ENCODE measurements at places on chromosomes 13 and 19. TPM values are rescaled to one million over a fixed set of nuclear protein-coding genes. Genes with fewer than 3 reads are reported as not detected.

GRCh38 chr13:83879431-83880171, 2.7 kb downstream of the SLITRK1 start:
- ATAC-seq, result no peak

GRCh38 chr19:45884682-45885555, 1.0 kb downstream of the IRF2BP1 start:
- peak; percentile 5 for ATAC-seq

DNA sequence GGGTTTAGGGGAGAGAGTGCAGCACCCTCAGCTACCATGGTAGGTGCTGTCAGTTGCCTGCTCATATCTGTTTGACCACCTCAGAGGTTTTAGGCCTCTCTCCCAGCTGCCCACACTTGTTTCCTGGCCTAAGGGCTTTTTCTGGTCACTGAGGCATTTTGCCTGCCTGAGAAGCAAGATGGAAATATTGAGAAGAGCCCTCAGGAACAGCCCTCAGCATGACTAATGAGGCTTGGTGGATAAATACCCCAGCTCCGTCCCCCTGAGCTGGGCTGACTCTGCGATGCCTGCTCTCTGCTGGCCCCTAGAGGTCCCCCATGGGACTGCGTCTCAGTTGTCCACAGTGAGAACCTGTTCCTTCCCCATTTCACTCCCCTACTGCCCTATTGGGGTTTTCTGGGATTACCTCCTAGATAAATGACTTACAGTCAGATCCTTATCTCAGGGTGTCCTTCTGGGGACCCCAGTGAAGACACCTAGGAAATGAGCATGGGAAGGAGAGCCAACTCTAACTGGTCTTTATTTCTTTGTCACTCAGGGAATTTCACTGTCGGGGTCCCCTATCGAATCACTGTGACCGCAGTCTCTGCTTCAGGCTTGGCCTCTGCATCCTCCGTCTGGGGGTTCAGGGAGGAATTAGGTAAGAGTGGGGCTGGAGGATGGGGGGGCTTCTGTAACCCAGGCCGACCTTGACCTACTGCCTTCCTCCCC, 13.3 kb downstream of the PALM3 start:
- peak; percentile 73 for ATAC-seq

ZNF471 gene
- total RNA-seq, result 2.0 TPM

DNA sequence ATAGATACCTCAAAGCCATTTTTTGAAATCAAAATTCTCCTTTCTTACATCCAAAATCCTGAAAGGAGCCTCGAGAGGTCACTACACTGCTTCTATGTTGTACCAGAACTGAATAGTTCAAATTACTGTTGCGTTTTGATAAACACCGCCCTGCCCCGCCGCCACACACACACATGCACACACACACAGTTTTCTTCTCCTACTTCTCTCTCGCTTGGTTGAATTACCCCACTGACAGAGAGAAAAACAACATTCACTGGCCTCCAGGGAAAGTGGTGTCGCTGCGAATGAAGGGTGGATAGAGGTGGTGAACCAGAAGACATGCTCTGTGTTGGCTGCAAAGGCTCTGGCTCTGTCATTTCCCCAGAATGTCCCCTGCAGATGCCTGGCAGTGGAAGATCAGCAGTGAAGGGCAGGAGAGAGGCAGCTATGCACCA, 183.4 kb upstream of the RFC3 start:
- peak; percentile 25 for ATAC-seq

- no peak for ATAC-seq
Observed at GRCh38 chr13:43359536-43359935, 336.1 kb downstream of the DNAJC15 start.

CEACAM8 gene
- not detected for total RNA-seq

ACER1 gene
- 1.8 TPM for total RNA-seq

DNA sequence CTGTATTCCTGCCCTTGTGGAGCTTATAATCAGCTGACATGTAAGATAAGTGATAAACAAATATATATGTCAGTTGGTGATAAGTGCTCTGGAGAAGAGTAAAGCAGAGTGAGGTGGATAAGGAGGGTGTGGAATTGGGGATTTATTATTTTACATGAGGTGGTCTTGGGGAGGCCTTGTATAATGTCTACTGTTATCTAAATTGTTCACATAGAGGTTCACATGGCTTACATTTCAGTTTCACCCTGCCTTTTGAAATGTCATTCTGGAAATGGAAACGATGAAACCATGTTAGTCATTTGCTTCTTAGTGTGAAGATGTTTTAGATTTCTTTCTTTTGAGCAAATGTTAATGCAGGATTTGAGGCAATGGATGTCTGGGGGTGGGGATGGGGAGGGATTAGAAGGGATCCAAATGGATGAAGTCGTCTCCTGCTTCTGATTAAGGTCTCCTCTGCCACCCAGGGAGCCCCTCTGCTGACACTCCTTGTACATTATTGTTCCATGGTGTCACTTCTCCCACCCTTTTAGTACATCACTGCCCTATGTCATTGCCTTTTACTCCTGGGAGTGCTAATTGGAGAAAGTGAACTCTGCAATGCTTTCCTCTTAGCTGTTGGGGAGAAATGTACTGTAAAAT, 14.0 kb downstream of the B3GLCT start:
- no peak for ATAC-seq

NALCN gene
- not detected for total RNA-seq

RFXAP gene
- 2.6 TPM for total RNA-seq

DNA sequence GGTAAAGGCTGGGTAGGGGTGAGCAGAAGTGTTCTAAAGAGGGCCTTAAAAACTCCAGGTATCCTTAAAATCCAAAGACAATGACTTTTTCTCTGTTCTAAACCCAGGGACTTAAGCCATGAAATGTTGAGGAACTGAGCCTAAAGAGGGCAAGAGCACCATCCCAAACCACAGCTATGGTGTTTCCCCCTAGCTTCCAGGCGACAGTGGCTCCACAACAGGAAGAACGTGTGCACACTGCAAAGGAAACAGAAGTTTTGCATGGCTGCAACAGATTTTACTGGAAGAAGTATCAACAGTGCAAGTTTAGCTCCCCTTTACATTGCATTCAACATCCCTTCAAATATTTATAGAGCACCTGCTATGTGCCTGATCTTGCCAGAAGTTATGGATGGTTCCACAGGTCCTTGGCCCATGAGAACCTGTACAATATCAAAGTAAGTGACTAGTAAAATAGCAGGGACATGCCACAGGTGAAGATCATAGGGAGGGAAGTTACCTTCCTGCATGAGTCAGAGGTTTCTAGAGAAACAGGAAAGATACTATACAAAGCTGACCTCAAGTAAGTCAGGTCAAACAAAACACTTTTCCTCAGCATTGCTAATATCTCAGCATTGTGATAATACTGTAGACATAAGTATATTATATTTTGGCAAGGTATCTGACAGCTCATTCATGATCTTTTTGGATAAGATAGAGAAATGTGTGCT, 8.4 kb upstream of the KCTD12 start:
- ATAC-seq, result peak; percentile 91

- ATAC-seq, result no peak
Observed at GRCh38 chr13:45889590-45890243, 38.2 kb upstream of the SIAH3 start.

ACP5 gene
- 34.6 TPM for total RNA-seq

DNA sequence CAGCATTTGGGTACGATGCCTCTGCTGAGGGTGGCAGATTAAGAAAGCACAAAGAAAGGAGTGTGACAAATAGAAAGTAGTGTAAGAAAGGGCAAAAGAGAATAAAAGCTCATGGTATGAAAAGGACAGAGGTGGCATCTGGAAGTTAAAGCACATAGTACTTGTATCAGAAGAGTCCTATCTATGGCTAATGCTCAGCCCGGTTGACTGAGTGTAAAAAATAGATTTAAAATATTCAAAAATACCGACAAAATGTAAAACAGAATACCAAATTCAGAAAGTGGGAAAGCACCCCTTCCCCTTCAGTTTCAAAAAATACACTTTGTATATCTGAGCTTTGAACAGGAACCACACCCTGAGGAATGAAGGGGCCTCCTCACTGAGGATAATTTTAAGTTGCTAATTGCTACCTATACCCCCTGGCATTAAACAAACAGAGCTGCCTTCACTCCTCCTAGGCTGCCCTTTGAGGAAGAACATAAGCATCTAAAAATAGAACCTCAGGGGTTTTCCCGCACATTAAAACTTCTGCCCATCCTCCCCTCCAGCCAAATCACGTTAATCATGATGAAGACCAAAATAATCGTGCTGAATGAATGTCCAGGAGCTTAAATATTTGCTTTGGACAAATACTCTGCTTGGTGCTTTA, 43.3 kb downstream of the DLEU7 start:
- no peak for ATAC-seq

DNA sequence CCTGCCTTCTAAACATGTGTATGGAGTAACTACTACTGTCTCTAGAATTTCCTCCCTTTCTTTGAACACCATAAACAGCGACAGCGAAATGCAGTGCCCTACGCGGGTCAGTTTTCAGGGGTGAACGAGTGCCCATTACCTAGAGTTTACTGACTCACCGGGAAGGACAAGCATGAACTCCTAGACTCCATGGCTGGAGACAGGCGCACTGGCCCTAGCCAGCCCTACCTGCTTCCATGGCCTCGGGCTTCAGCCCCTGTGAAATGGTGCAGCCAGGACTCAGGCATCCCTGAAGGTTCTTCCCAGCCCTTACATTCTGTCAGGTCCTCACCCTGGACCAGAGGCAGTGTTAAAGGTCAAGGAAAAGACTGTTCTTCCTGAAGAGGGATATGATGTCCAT, 8.5 kb downstream of the RANBP3 start:
- no peak for ATAC-seq

KRTDAP gene
- 338 TPM for total RNA-seq

DNA sequence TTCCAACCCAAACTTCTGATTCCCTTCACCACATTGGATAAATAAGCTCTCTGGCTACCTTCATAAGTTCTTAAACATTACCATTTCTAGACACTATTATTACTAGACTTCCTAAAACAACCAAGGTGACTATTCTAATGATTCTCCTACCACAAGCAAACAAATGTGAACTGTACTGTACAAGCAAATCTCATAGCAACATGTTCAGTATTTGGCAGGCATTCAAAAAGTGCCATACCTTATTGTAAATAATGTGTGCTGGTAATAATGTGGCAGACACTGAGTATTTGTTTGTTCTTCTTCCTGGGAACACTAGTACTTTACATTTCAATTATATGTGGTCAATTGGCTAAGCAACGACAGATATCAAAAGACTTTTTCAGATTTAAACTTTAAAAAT, 986.0 kb upstream of the SPRY2 start:
- no peak for ATAC-seq

GPATCH1 gene
- 3.9 TPM for total RNA-seq

DNA sequence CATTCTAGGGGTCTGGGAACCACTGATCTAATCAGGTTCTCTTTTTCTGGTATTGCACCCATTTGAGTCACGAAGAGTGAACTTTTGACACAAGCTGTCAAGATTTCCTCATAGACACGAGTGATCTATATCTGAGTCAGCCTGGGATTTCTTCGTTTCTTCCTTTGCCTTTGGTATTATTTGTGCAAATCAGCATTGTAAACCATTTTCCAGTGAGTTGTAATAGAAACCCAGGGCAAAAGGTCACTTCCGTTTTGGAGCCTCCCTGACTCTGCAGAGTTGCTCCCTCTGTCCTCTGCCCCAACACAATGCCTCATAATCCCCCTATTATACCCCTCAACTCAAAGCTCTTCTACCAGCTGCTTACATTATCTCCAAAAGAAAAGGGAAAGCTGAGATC, 615.1 kb downstream of the EFNB2 start:
- ATAC-seq, result peak; percentile 86

URAD gene
- total RNA-seq, result not detected

DNA sequence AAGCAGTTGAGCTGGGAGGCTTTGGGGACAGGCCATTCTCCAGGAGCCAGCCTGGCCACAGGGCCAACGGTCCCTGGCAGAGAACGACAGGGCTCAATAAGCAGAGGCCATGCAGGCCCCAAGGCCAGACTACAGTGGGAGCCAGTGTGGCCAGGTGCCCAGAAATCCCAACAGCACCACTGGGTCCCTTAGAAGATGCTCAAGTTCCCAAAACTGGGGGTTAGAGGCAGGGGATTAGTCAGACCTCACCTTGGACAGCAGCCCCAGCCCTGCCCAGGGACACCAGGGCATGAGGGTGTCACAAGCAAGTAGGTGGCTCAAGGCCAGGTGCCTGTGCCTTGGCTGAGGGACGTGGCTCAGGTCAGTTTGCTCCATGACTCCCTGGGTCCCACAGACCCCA, 12.8 kb downstream of the SCGB2B2 start:
- no peak for ATAC-seq

DNA sequence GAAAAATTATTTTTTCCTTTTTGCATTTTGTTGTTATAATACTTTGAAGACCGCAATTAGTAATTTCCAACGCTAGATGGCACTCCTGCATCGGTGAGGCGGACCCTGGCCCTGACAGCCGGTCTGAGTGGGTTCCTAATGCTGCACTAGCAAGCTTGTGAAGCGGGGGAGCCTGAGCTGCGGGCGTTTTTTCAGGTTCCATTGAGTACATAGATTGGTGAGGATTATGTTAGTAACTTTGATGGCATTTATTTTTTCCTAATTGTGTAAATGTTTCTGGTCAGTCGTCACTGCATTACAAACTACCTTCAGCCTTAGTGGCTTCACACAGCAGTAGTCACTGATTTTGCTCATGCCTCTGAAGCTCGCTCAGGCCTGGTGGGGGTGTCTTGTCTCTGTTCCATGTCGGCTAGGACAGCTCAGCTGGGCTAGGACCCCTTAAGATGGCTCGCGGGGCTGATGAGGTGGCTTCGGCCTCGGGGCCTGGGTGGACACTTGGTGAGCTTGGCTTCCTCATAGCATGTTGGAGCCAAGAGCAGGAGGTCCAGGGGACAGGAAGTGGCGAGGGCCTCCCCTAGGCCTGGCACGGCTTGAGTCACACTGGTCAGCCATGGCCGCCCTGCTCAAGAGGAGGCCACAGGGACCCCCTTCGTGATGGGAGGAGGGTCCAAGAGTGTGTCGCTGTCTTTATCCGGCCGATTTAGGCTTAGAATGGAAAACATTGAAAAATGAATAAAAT, 25.0 kb downstream of the ERCC5 start:
- peak; percentile 58 for ATAC-seq

DNA sequence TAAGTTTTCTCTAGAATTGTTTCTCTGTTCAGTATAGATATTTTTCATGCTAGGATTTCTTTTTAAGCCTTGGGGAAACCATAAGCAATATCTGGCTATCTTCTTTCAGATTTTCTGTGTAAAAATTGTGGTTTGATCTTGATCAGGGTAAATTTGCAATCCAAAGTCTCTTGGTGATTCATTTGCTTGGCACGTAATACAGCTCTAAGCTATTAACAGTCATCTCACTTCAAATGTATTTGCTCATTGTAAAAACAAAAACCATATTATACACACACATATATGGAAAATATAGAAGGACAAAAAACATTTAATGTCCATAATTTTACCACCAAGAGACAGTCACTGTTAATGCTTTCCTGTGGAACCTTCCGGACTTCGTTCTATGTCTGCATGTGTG, 191.0 kb downstream of the SHISA2 start:
- no peak for ATAC-seq

DNA sequence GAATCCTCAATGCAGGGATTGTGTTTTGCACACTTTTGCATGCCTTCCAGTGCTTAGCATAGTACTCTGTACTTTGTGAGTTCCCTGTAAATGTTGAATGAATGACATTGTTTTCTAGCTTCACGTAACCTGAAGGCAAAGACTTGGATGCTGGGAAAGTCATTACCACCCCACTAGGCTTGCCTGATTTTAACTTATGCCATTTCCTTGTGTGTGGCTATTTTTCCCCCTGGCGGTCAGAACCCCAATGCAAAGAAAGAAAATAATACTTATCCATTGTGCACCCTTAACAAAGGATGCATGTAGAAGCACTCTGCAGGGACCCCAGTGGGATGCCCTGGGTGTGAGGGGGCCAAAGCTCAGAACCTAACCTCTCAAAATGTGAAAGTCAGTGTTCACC, 1.2 kb upstream of the ENOX1 start:
- no peak for ATAC-seq
